ENCODE measurements at places on chromosomes 2 and 18.

- no peak for DNase-seq
Observed at GRCh38 chr2:240986787-240987411, 11.5 kb upstream of the SNED1 start.

- DNase-seq, result no peak
Observed at GRCh38 chr2:7611750-7612149, 694.5 kb downstream of the RNF144A start.

- peak; percentile 75 for DNase-seq
Observed at GRCh38 chr2:176085861-176086771, 2.4 kb upstream of the EVX2 start.

- DNase-seq, result no peak
Observed at GRCh38 chr2:199201539-199201938, 256.2 kb downstream of the SATB2 start.

GRCh38 chr2:36453652-36454051 is 98.1 kb downstream of the CRIM1 start:
- DNase-seq, result no peak

GRCh38 chr2:36294316-36294721 is 61.3 kb upstream of the CRIM1 start:
- DNase-seq, result no peak

DNA sequence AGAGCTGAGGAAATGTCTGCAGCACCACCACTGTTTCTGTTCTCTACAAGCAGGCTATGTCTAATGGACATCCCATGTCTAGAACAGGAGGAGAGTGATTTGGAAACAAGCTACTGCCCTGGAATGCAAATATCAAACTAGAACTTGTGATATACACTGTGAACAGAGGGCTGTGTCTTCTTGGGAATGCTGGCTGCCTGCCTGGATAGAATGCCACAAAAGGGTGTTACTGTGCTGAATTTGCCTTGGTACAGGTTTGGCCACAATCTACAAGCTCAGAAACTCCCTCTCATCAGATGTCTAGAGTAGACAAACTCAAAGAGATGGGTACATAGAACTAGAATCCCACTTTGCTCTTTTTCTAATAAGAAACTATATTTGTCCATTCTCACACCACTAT is 170.5 kb downstream of the NYAP2 start:
- no peak for DNase-seq

- DNase-seq, result no peak
Observed at GRCh38 chr2:55947752-55948151, 24.2 kb upstream of the EFEMP1 start.

GRCh38 chr2:82790206-82791021 is 1668.7 kb downstream of the SUCLG1 start:
- no peak for DNase-seq

DNA sequence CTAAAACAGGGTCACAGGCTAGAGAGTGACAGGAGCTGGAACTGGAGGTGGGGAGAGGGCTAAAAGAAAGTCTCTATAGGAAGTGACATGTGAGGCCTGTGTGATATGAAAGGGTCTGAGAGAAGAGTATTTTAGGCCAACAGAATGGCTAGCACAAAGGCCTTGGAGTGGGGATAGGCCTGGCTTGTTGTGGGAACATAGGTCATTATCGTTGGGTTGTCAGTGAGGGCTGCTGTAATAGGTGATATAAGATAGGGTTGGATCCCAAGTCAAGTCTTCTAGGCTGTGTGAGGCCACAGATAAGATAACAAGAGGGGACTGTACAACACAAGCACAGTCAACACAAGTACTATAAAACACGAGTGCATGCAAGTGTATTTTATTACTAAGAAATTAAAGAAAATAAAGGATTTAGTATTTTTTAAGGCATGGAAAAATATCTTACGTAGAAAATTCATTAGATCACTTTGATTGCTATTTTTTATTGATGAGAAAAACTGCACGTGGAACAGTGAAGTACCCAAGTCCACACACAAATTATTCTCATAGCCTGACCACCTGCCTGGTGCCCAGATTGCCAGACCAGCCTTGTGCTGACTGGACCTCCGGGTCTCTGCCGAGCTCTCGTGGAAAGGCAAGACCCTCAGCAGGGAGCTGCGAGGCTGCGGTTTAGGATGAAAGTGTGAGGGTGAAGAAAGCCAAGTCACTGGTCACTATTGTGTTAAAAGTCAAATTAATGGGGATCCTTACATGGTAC is 14.1 kb downstream of the LTBP1 start:
- no peak for DNase-seq

DNA sequence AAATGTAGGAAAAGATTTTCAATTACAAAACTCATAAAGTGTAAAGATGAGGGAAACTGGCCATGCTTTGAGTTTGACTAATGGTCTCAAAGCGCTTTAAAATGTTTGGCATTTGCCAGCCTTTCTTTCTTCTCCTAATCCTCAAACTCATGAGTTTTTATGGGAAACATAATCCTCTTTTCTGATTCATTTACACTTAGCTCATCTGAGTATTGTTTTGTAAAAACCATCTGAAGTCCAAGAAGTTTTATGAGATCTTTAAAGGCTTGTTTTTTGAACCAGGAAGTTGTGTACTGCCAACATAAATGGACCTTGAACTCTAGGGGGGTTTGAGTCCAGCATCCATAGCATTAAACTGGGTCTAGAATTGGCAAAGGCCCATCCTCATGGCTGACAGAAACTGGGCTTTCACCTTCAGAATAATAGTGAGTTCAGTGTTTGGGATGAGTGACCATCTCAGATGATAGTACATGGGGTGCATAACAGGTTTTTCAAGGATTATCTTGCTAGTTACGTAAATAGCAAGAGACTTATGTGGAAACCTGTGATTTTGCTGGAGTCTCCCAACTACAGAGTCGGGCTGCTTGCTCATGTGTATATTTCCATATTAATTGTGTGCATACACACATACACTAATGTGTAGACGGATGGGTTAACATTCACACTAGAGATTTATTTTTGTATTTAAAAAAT is 3.8 kb upstream of the LTBP1 start:
- DNase-seq, result no peak

DNA sequence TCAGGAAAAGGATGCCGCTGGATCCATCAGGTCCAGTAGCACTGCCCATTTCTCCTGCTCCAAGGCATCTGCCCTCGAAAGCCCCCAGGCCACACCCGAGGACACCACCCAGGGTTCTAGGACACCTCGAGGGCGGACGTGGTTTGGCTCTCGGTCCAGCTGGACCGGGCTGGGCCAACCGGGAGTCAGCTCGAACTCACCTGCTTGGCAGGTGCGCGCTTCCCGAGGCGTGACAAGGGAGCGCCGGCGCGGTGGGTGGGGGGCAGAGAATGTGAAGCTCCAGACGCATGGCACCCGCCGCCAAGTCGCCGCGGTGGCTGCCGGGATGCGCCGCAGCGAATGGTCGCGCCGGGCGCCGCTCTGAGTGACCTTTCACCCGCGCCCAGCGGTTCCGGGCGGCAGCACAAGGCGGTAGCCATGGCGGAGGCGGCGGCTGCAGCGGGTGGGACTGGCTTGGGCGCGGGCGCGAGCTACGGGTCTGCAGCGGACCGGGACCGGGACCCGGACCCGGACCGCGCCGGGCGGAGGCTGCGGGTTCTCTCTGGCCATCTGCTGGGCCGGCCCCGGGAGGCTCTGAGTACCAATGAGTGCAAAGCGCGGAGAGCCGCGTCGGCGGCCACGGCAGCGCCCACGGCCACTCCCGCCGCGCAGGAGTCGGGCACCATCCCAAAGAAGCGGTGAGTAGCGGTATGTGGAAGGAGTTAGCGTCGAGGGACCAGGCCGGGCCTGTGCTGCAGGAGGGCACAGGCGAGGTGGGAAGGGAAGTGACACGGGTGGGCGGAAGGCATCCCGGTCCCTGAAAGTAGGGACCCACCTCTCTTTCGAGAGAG is at the start of gene AGPS:
AGPS (plus strand) TSS at position 401 of the 830 bp plus-strand sequence; CDS start at position 418, 17 bp downstream.
- peak; percentile 79 for DNase-seq

GRCh38 chr2:221715523-221716247 is 143.6 kb upstream of the EPHA4 start:
- DNase-seq, result no peak

GRCh38 chr18:67428158-67428557 is 88.4 kb downstream of the DSEL start:
- no peak for DNase-seq

- no peak for DNase-seq
Observed at GRCh38 chr2:239114119-239114581, 266.3 kb downstream of the TWIST2 start.

DNA sequence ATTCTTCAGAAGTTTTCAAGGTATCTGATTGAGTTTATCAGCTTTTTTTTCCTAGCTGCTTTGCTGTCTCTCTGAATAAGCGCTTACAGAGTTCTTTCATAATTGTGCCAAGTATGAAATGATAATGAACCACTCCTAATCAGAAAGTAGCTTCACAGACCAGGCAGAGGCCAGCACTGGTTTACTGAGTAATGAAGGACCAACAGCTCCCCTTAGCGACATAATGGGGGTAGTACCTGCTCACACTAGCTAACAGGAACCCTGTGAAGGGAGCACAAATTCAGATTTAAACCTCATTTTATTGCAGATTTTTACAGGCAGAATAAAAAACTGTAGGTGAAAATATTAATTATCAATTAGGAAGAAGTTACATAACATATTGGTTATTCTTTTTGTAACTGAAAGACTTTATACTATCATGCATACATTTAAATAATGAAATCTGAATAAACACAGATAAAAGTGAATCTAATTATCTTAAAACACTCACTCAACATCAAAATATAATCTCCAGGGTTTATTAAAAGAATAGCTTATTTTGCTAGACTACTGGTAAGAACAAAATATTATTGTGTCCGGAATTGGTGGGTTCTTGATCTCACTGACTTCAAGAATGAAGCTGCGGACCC is 53.7 kb upstream of the LRRC30 start:
- DNase-seq, result peak; percentile 51

DNA sequence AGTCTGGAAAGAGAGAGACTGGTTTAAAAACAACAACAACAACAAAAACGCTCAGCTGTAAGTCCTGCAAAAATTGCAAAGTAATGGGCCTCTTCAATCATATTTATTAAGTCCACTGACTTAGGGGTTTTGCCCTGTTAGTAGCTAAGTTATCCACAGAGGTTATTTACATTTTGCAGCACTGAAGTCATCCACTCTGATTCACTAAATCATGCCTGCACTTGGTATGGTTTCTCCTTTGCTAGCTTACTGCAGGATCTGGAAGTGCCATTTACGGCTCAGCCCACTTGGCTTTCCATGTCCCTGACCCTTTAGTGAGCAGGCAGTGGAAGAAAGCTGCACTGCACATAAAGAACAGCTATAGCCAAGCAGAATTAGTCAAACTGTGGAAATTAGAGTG is 484.4 kb downstream of the NRXN1 start:
- no peak for DNase-seq

- no peak for DNase-seq
Observed at GRCh38 chr2:26704441-26704977, 12.0 kb downstream of the KCNK3 start.

DNA sequence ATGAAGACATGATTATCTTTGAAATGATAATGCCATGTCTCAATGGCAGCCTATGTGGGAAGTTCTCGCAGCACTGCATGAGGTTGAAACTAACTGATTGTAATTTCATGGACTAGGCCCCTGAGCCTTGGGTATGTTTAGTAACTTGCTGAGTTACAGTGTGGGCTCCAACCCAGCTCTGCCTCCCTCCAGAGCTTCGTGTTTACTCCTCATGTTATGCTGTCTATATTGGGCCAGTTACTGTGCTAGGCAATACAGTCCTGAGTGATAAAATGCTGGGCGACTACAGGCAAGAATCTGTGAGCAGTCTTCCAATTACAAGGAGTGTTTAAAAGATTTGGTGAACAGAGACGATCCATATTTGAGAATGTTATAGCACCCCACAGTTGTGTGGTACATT is 530.1 kb upstream of the CDH2 start:
- no peak for DNase-seq

GRCh38 chr18:35971661-35972196 is 750 bp upstream of the RMP24 start:
- peak; percentile 36 for DNase-seq

GRCh38 chr2:9979977-9980376 is 28.5 kb downstream of the GRHL1 start:
- no peak for DNase-seq

DNA sequence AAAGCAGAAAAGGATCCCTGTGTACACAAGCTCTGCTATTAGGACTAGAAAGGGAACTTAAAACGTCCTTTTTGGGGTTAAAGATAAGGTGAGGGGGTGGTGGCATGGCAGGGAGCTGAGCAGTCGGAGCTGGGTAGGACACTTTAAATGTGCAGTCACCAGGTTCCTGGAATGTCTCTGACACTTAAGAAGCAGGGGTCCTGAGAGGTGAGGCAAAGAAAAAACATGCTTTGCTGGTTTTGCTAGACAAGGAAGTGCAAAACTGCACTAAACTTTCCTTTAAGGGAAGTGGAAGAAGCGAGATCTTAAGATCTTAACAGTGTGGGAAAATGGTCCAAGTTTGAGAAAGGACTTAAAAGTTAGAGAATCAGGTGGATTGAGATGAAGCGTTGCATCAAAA is 99.5 kb upstream of the MAP3K20 start:
- no peak for DNase-seq

Measured in NCI-H345 (cell line).